Stimulated activated CD8-positive, alpha-beta memory T cell treated with anti-CD3 and anti-CD28 coated beads, Interleukin-2, amount 100 ng/mL, for 48 hours (primary cell): ENCODE measurements at places on chromosomes 4 and X.

GRCh38 chr4:2343476-2343875, 75.0 kb downstream of the ZFYVE28 start:
- no peak for DNase-seq

- DNase-seq: no peak
These were observed 298.4 kb downstream of the ARHGAP24 start for GRCh38 chr4:85773372-85773771.

DNA sequence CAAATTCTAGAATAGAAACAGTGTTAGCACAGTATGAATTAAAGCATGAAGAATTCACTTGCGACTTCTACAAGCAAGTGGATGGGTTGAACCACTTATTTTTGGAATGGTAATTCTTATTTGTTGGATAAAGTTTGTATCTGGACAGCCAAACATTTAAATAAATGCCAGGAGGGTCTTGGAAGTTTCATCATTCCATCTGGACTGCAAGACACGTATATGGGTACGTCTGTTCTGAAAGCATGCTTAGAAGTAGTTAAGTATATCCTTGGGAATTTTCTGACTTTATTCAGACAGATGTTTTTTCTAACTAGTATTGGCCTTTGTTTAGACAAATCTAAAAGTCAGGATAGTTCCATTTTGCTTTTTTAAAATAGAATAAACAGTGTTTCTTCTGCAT, 77.5 kb upstream of the CASK start:
- no peak for DNase-seq

DNA sequence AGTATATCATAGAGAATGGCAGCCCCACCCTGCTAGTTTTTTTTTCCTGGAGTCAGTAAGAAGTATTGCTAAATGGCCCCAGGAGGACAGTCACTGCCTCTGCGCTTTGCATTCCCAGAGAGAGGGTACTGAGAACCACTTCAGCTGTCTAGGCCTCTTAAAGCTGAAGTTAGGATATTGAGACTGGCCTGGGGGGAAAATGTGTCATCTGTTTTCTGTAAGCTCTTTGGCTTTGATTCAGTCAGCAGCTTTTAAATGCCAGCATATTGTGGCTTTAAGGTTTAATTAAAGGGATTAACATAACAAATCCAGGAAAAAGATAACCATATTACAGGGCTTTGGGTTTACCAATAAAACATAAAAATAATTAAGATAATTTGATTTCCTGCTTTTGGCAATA, 852.0 kb downstream of the PCDH18 start:
- DNase-seq: no peak

DNA sequence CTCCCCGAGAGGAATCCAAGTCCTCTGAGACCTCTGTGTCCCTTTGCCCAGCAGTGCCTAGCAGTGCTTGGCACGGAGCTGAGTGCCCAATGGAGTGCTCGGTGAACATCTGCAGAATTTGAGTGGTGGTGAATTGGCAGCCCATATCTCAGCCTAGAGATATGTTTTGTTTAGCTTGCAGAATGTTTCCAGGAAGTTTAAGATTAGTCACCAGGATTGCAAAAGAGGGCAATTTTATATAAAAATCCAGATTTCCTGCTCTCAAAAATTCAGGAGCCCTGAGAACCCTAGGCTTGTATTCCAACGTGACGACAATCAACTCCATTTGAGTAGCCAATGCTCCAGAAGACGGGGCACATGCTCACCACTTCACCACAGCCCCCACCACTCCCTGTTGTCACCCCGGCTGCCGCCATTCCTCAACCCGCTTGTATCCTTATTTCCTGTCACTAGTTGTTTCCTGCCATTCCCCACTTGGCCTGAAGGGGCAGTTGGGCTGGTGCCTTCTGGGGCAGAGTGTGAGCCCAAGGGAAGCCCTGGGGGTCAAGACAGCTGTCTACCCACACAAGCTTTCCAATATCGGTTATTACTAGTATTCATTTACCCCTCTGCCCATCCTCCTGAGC, 116.9 kb downstream of the EFNB1 start:
- no peak for DNase-seq

DNA sequence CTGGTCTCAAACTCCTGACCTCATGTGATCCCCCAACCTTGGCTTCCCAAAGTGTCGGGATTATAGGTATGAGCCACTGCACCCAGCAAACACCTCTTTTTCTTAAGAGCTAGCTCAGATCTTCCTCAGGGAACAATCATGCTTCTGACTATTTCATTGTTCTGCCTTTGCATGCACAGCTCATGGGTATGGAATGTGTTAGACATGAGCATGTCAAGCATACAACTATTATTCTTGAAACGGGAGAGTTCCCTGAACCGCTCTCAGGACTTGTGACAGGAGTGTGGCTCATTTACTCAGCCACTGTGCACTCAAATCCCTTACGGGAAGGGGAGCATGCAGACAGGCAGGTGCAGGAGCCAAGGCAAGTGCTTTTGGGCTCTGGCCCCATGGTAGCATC, 231.7 kb upstream of the TAPT1 start:
- DNase-seq: no peak

- DNase-seq: no peak
These were observed 12.7 kb upstream of the ADD1 start for GRCh38 chr4:2830632-2831610.

- DNase-seq: no peak
These were observed 190.1 kb upstream of the BMP3 start for GRCh38 chr4:80840396-80840795.

DNA sequence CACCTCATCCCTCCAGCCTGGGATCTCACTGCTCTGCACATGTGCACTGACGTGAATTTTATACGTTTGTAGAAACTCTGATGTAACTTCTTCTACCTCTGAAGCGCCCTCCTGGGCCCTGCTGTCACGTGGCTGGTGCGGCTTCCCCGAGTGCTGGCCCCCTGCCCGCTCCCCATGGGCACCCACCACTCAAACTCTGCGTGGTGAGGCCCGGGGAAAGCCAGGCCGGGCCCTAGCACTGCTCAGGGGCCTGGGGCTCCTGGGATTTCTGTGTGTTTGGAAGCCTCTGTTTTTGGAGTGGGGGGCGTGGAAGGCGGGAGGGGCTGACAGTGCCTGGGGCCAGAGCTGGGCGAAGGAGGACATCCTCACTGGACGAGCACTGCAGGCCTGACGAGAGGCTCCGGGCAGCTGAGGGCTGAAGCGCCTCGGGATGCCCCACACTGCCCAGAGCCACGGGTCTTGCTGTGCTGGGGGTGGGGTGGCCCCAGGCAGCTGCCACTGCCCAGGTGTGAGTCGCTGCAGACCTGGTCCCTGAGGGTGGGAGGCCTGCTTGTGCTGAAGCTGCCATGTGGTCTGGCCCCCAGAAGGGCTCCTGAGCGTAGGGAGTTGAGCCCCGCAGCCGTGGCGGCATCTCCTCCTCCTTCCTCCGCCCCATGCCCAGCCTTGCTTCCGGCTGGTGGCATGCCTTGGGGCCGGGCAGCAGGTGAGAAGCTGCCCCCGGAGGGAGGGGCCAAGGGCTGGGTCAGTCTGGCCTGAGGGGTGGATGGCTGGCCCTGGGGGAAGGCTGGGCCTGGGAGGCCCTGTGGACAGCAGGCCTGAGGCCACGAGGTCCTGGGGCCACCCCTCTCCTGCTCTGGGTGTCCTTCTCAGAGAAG, 7.7 kb downstream of the NAT8L start:
- DNase-seq: no peak

DNA sequence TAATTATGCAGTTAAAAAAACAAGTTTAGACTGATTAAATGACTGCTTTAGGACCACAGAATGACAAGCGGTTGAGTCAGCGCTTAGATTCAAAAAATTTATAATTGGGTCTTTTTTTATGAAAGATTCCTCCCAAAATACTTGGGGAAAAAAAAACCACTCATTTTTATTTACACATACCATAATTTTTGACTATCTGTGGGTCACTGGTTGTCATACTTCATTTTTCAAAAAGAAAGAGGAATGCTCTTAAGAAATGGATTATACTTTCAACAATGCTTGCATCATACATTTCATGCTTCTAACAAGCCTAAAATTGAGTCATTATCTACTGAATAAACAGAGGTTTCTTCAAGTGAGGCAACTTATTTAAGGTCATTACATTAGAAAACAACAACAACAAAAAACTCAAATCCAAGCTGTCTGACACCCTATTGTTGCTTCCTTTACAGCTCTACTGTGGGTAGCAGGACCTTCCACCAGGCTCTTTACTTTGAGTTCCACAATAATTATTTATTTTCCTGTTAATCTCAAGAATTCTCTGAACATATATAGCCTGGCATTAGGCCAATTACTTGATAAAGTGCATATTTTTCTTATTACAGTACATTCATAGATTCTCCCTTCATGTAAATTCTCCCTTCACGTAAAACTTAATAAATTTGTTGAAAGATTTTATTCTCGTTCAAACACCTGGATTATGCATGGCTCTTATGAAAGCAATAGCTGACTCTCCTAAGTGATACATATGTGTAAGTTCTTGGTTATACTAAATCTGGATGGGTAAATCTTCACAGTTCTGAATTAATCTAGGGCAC, 445.5 kb downstream of the PCDH10 start:
- DNase-seq: no peak

- no peak for DNase-seq
These were observed 66.3 kb downstream of the SMC1A start for GRCh38 chrX:53356186-53356585.

GRCh38 chr4:7206385-7206784, 14.0 kb downstream of the SORCS2 start:
- no peak for DNase-seq

DNA sequence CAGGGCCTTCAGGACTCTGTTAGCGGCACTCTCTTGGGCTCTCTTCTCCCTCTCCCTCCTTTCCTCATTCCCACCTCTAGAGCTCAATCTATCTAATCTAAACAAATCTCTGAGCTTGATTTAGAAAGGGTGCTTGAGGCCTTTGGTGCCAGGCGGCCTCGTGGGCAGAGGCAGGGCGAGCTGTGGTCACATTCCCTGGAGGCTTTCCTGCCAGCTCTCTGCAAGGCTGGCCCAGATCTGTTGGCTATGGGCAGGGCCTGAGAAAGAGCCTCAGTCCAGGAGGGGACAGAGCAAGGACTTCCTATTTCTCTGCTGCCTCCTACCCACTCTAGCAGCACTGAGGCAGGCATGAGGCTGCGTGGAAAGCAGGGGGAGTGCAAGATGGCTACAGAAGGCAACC, 38.6 kb downstream of the PJA1 start:
- DNase-seq: no peak

DNA sequence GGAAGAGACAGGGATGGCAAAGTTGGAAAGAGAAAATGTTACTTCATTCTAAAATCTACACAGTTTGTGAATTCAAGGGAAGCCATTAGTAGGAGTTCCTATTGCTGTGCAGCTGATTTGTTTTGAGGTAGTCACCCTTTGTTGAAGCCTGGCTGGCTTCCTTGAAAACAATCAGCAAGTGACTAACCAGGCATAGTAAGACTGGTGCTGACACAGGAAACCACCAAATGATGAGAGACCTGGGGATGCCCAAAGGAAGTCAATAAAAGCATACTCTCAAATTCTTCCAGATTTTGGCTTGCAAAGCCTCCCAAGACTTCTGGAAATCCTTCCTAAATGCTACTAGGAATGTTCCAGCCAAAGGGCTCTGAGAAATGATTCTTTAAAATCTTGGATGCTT, 23.9 kb upstream of the PRDM8 start:
- DNase-seq: no peak

DNA sequence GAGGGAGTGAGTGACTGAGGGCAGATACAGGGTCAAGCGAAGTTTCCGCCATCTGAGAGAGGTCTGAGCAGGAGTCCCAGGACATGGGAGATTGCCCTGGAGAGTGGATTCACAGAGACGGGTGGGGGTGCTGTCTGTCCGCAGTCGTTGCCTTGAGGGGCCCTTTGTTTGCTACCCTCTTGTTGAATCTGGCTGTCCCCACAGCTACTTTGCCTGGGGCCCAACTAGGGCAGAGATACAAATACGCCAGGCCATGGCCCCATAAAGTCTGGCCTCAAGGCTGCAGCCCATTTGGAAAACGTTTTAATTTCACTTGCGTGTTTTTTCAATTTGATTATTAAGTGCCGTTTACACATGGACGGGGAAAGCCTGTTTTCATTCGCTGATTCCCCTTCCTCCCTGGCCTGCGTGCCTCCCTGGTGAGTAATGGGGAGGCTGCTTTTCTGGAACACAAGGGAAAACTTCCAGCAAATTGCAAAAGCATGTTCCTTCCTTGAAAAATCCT, 134.4 kb downstream of the SMIM20 start:
- DNase-seq: no peak

DNA sequence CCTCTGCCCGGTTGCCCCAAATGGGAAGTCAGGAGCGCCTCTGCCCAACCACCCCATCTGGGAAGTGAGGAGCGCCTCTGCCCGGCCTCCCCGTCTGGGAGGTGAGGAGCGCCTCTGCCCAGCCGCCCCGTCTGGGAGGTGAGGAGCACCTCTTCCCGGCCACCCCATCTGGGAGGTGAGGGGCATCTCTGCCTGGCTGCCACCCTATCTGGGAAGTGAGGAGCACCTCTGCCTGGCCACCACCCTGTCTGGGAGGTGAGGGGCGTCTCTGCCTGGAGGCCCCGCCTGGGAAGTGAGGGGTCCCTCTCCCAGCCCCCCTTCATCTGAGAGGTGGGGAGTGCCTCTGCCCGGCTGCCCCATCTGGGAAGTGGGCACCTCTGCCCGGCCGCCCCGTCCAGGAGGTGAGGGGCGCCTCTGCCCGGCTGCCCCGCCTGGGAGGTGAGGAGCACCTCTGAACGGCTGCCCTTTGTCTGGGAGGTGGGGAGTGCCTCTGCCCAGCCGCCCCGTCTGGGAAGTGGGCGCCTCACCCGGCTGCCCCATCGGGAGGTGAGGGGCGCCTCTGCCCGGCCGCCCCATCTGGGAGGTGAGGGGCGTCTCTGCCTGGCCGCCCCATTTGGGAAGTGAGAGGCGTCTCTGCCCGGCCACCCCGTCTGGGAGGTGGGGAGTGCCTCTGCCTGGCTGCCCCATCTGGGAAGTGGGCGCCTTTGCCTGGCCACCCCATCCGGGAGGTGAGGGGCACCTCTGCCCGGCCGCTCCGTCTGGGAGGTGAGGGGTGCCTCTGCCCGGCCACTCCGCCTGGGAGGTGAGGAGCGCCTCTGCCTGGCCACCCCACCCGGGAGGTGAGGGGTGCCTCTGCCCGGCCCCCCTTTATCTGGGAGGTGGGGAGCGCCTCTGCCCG, 10.6 kb downstream of the PABPC1L2A start:
- no peak for DNase-seq

DNA sequence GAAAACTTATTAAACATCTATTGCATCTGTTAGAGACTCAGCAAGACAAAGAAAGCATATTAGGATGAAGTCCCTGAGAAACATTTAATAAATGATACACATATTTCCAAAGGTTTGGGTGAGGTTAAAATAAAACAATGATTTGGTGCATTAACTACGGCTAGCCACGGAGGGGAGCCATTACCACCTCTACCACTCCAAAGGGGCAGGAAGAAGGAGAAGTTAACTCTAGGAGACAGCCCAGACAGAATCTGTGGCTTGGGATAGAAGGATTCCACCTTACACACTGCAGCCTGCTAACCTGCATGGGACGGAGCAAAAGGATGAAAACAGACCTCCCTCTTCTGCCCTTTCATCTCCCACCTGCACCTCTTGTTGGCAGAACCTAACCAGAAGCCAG, 189.1 kb upstream of the C1QTNF7 start:
- no peak for DNase-seq
